ENCODE measurements at places on chromosomes 16 and 17.
A peak's percentile ranks its signal among the peaks of the same experiment; 100 is the strongest.

- DNase-seq, result no peak
Observed at GRCh38 chr16:61813339-61813738, 222.9 kb downstream of the CDH8 start.

- DNase-seq, result no peak
Observed at GRCh38 chr17:74744349-74744713, 4.1 kb upstream of the NHERF1 start.

DNA sequence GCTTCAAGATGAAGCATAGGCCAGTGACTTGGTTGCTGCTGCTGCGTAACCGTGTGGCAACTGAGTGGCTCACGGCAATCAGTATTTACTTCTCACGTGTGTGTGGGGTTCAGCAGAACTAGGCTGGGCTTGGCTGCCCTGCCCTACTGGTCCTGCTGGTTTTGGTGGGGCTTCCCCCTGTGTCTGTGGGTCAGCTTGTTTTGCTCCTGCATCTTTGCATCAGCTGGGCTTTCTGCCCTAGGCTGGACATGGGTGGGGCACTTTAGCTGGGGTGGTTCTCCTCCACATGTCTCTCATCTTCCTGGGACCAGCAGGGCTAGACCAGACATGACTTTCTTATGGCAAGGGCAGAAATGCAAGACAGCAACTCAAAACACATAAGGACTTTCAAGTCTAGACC is 550.5 kb downstream of the MAF start:
- no peak for DNase-seq

GRCh38 chr17:37450112-37450511 is 39.6 kb upstream of the DUSP14 start:
- no peak for DNase-seq

DNA sequence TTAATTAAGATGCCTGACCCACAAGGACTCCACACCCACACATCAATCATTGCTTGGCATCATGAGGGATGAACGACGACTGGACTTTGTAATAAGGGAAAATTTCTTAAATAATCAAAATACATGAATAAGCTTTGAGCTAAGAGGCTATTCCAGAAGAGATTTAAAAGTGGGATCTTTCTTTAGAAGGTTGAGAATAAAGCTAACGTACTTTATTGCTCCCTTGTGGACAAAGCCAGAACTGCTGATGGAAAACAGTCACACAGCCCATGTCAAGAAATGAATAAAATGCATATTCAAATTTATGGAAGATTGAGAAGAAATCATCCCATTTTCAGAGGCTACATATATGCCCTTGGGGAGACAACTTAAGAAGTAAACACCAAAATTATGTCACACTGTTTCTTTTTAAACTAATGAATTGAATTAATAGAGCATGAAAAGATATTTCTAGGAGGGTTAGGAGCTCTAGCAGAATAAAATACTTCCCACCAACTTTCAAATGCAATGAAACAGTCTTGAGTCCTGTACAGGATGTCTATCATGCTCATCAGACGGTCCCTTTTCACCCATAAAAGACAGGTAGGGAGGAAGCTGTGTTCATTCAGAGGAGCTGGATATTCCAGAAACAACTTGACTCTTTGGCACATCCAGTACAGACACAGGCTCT is 60.2 kb upstream of the PHOSPHO1 start:
- no peak for DNase-seq

GRCh38 chr16:54585998-54586340 is 299.4 kb upstream of the IRX3 start:
- no peak for DNase-seq

GRCh38 chr16:67397812-67398545 is 4.7 kb upstream of the TPPP3 start:
- DNase-seq, result no peak

GRCh38 chr17:56917559-56918296 is 3.9 kb upstream of the TRIM25 start:
- no peak for DNase-seq

DNA sequence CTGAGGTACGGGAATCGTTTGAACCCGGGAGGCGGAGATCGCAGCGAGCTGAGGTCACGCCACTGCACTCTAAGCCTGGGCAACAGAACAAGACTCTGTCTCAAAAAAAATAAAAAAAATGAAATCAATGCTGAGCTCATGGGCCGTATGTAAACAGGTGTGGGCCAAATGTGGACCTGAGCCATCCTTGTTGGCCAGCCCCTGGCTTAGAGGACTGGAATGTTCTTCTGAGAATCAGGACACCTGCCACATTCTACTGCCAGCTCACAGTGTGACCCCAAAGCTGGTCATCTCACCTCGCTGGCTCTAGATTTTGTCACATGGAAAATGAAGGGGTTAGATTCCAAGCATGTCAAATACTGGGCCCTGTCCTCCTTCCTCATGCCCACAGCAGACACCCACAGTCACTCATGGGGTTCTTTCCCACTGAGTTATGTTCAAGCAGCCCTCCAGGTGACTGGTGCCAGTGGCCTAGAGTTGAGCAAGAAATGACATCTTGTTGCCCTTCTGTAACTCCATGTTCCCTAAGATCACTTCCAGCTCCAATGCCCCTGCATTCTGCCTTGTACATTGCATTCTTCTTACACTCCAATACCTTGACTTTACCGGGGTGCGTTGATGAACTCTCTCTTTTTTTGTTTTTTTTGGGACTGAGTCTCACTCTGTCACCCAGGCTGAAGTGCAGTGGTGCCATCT is 110.6 kb downstream of the ABCC1 start:
- DNase-seq, result no peak

DNA sequence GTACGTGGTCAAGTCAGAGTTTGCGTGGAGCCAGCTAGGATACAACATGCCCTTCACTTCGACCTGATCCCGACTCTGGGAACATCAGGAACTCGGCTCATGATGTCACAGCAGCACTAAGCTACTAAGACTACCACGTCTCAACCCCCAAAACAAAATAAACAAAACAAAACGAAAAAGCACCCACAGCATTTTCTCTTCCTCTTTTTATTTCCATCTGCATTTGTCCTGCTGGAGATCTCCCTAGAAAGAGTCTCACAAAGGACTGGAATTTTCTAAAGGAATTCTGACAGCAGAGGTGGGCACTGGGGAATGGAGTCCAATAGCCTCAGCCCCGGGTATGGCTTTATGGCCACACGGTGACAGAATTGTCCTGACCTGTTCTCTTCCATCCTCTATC is 196.6 kb downstream of the SALL1 start:
- DNase-seq, result no peak

- no peak for DNase-seq
Observed at GRCh38 chr17:74569020-74570003, 2.0 kb upstream of the CD300H start.

GRCh38 chr17:56635641-56636040 is 42.1 kb downstream of the NOG start:
- DNase-seq, result no peak

DNA sequence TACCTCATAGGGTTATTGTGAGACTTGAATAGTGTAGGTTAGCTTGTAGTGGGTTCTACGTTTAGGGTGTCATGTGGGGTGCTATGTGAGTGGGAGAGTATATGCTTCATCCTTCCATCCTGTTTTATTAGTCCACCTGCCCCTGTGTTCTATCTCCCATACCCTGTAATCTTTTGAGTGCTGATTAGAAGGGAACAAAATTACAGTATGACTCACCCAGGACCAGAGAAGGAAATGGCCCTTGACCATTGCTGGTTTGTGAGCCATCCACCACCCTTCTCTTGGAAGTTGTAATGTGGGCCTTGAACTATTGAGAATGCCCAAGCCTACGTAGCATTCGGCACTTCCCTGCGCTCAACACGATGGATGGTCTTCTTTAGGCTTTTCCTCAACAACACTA is 17.1 kb downstream of the SAP30BP start:
- DNase-seq, result no peak

- no peak for DNase-seq
Observed at GRCh38 chr17:73430165-73430680, 118.4 kb upstream of the CDC42EP4 start.

- DNase-seq, result peak; percentile 30
Observed at GRCh38 chr17:63881935-63882601, at the start of gene GH2. GH2 (minus strand) TSS chr17:63881944; CDS start chr17:63881801, 143 bp downstream.

DNA sequence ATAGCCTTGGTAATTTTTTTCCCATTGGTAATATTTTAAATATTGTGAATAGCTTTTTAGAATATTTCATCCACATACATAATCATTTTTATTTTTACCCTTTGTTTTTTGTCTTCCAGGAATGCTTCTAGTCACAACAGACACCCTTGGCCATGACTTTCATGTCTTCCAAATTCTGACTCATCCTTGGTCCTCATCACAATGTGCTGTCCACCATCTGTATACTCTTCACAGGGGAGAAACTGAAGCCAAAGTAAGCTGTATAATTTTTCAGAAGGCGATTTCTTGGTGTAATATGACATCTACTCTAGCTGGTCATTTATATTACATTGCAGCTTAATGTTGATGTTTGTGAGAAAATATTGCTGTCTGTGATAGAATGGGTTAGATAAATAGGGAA is 269.4 kb downstream of the BCAS3 start:
- DNase-seq, result no peak

DNA sequence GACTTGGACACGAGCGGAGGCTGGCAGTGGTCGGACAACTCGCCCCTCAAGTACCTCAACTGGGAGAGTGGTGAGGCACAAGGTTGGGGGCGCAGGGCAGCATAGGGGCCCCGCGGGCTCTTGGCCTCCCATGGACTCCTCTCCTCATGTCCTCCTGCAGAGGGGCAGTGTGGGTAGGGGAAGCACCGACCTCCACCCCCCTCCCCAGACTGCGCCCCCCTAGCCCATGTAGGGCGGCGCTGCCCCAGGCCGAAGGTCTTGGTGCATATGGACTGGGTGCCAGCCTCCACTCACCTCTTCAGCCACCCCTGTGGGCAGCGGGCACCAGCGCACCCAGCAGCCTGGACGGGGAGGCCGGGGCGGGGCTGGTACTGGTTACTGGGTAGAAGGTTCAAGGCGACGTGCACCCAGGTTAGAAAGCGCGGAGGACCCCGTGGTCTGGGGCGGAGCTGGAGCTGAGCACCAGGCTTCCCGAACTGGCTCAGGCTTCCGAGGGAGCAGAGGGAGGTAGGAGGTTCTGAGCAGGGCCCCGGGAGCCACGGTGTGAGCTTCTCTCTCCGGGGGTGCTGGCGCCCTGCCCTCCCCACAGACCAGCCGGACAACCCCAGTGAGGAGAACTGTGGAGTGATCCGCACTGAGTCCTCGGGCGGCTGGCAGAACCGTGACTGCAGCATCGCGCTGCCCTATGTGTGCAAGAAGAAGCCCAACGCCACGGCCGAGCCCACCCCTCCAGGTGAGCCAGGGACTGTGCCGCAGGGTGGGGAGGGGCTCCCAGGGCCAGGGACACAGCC is 39.5 kb downstream of the MRC2 start:
- no peak for DNase-seq

- peak; percentile 80 for DNase-seq
Observed at GRCh38 chr16:85055493-85056210, 28.1 kb downstream of the KIAA0513 start.

DNA sequence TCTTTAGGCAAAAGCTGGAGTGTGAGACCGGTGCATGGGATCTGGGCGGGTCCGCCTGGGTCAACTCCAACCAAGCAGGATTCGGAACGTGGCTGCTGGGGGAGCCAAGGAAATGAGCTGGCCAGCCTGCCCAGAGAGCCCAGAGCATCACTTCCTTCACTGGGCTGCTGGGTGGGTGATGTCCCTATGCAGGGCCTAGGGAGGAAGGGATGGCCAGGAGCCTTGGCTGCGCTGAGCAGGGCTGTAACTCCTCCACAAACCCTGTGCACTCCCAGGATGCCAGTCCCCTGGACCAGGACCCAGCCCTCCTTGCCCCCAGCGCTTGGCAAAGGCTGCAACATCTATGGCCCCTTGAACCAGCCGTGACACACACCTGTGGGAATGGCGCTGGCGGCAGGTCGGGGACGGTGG is 138.4 kb downstream of the RAB11FIP4 start:
- no peak for DNase-seq

- DNase-seq, result peak; percentile 37
Observed at GRCh38 chr16:85553436-85554113, 59.5 kb upstream of the GSE1 start.

DNA sequence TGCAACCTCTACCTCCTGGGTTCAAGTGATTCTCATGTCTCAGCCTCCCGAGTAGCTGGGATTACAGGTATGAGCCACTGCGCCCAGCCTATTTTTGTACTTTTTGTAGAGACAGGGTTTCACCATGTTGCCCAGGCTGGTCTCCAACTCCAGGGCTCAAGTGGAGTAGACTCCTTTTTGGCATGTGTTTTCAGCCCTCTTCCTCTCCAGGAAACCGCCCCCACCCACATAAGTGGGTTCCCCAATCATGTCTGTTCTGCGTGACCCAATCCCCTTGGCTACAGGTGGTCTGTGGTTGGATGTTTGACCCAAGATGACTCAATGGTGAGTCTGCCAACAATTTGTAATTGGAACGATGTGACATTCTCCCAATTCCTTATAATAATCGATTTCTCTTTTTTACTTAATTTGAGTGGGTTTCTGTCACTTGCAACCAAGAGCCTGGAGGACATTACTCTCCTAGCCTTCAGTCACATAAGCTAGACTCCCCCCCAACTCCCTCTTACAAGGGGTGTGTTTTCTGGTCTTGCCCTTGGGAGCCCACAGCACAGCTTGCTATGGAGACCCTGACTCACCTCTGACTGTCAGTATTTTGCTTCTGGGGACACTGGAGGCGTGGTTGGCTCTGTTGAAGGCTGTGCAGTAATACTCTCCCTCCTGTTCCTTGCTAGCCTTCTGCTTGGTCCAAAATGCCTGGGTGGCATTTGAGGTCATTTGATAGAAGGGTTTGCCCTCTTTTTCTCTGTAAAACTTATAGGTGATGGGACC is 34.9 kb downstream of the PECAM1 start:
- no peak for DNase-seq

DNA sequence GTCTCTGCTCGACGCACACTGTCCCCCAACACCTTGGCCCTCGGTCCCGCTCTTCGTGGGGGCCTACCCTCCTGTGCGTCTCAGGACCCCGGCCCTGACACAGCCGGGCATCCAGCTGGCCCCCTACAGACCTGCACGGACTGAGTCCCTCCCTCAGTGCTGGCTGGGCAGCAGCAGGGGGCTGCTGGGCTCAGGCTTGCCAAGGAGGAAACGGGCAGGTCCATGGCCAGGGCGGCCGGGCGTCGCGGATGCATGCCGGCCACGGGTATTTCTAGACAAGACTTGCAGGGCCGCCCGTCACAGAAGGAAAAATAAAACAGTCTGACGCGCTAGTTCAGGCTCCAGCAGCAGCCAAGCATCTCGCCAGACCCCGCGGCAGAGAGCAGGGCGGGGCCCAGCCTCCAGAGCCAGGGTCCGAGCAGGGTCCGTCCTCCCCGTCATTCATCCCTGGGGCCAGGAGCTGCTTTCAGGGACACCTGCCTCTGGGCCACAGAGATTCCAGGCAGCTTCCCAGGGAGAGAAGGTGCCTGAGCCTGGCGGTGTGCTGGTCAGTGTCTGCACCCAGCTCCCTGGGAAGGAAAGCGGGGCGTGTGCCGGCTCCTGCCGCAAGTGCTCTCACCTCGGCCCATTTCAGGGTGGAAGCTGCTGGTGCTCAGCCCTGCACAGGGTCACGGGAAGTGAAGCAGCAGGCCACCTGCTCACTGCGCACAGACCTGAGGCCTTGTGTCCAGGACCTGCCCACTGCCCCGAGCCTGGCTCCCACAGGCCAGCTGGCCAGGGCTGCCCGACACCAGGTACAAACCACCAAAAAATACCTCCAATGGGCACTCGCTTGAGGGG is 7.2 kb upstream of the PVALEF start:
- no peak for DNase-seq
